A549 (cell line): ENCODE measurements at places on chromosomes 1 and 21.

- no peak for DNase-seq
Measured at GRCh38 chr1:153001382-153001781, at the start of gene SPRR3. TSS of gene SPRR3 (plus strand) at chr1:153001749. CDS start at chr1:153003021, 1,272 bp downstream.

DNA sequence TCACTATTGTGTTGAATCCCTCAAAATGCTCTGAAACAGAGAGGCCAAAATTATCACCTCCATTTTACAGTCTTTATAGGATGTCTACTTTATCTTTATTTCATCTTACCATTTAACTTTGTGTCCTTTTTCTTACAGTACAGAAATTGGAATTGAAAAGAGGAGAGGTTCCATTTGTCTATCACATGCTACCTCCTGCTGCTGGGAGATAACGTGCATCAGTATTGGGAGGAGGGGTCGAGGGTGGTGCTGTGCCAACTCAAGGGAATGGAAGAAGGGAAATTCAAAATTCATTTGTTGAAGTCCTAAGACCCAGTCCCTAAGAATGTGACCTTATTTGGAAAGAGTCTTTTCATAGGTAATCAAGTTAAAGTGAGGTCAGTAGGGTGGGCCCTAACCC is 85.3 kb downstream of the HHIPL2 start:
- DNase-seq = no peak

- DNase-seq = peak; percentile 61
Measured at GRCh38 chr1:23751050-23751814, 8.0 kb downstream of the ELOA start.

DNA sequence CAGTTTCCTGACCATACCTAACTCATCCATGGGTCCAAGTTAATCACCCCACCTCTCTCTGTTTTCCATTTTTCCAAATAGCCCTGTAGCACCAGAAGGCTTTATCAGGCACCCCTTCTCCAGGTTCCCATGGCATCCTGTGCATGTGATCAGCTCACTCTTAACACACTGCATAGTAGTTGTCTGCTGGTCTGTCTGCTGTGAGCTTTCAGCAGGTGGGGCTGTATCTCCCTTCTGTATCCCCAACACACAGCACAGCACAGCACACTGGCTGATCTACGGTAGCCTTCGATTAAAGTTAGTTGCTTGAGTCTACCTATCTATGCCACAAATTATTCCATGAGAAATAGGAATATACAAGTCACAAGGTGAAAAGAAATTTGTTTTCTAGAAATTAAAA is 54.3 kb upstream of the C1orf198 start:
- DNase-seq = no peak

DNA sequence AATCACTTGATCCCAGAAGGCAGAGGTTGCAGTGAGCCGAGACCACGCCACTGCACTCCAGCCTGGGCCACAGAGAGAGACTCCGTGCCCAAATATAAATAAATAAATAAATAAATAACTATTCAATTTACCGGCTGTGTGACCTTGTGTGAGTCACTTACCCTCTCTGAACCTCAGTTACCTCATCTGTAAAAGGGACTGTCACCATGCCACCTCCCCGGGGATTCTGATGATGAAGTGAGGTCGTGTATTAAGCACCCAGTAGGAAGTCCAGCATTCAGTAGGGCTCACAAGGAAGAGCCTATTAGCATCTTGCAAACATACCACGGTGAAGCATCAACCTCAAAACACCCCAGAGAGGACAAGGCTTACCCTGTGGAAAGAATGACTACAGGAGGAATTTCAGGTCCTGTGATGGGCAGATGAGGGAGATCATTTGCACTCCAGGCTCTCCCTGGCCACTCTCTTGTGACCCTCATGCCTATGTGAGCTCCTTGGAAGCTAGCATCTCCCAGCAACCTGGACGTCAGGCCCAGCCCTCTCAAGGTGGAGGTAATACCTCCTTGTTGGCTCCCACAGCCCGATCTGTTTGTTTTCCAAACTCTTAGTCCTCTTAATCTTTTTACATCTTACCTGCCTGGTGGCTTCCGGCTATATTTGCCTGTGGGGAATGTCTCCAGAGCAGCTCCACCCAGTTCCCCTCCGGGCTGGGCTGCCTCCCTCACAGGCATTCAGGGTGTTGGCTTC is 7.6 kb upstream of the C1QA start:
- DNase-seq = no peak

GRCh38 chr1:58063095-58063494 is 483.4 kb downstream of the OMA1 start:
- no peak for DNase-seq

DNA sequence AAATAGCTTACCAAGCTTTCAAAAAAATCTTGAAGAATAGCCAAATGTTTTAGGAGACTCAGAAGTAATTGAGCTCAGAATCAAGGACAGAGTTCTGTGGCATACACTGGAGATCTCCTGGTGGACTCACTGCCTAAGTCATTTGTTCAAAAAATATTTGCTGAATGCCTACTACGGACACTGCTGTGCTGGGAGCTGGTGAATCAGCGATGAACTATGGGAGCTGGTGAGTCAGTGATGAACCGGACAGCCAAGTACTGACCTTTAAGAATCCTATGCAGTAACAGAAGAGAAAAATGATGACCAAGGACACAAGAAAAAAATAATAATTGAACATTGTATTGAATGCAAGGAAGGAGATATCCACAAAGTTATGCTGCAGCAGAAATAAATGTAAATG is 717.9 kb upstream of the CXADR start:
- peak; percentile 1 for DNase-seq

- DNase-seq = peak; percentile 37
Measured at GRCh38 chr1:64745181-64745985, 508 bp downstream of the RAVER2 start.

DNA sequence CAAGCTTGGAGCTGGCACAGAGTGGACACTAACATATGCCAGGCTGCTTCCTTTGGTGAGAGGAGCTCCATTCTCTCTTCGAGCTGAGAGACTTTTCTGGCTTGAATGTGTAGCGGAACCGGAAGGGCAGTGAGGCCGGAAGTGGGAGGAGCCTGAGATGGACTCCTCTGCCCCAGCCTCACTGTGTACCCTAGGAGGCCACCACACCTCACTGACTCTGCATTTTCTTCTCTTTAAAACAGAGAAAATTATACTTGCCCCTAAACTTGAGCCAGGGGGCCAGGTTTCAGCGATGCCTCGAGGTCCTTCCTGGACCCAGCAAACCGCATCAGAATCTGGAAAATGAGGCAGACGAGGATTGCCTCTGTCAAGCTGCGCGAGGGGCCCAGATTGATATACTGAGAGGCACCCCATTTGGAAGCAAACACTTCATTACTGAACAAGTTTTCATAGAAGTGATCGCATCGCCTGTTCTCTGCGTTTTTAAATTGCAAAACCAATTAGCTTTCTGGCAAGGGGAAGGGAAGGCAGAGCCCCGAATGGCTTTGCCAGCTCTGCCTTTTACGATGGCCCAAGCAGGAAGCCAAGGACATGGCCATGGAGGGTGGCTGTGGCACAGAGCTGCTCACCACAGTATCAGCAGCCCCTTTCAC is 708.1 kb downstream of the PTPRU start:
- no peak for DNase-seq

GRCh38 chr1:160548183-160548582 is 25.1 kb upstream of the SLAMF6 start:
- no peak for DNase-seq

GRCh38 chr1:155003227-155003765 is 694 bp downstream of the ZBTB7B start:
- DNase-seq = no peak

DNA sequence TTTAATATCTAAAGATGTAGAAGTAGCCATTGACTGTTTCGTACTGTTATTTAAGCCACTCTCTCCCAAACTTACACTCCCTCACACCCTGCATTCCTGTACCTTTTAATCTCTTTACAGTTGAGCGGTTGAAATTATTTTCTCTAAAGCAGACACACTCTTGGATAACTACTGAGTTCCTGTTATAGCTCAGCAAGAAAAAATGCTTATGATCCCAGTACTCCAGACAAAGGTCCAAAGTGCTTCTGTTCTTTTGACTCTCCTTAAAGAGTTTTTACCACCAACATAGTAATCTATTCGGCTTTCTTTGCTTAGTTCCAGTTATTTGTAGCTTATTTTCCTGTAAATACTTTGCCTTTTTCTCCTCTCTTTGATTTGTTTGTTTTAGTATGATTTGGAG is 100.1 kb downstream of the ATF6 start:
- DNase-seq = no peak

GRCh38 chr1:67347688-67348472 is 40.2 kb downstream of the IL12RB2 start:
- peak; percentile 35 for DNase-seq

- DNase-seq = peak; percentile 74
Measured at GRCh38 chr1:89820422-89821321, at the start of gene LRRC8D. TSS of gene LRRC8D (plus strand) at chr1:89821032. CDS start at chr1:89933069, 112,037 bp downstream.

DNA sequence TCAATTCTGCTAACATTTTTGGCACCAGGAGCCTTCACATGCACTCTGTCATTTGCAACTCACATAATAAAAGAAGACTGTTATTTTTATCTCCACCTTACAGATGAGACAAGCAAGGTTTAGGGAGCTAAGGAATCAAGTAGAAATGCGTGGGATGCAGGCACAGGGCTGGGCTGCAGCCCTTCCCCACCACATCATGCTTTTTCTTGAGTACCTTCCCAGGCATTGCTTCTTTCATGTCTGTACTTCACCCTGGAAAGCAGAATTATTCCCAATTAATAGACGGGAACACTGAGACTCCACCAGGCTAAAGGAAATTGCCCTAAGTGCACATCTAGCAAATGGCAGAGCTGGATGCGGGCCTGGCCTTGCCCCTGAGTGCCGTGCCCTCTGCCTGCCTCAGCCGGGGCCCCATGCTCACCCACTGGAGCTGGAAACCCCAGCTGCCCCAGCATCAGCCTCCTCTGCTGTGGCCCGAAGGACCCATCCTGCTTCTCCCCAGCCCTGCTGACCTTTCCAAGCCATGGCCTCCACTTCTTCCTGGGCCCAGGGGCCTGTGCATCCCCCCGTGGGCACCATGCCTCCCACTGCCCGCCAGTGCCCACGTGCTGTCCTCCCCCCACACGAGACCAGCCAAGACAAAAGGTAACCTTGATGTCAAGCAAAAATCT is 257.5 kb downstream of the TOMM20 start:
- DNase-seq = no peak

DNA sequence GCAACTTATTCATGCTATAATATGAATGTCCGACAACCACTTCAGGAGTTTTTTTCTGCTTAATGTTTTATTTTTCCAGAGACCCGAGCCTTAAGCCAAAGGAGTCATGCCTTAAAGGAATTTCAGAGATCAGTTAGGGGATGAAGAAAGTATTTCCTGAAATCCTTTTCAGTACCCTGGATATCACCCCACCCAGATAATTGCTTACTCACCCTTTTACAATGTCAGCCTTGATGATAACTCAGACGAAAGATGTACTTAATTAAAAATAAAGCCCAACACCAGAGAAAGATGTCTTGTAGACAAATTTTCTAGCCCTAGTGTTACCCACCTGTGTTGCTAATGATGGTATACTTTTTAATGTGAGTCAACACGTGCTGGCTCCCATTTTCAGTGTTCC is 124.1 kb downstream of the XCL2 start:
- DNase-seq = no peak

DNA sequence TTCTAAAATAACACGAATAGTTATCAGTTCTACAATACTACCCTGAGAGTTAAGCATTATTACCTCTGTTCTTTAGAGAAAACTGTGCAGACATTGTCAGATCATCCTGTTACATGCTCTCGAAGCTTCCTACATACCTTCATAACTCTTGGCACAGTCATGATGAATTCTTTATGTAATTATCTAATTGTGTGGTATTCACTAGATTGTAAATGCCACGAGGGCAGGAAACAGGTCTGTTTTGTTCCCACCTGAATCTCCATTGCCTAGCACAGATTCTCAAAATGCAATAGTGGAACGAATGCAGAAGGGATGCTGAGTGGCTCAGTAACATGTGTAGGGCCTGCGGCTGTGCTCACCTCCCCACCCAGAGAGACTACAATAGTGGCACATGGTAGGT is 3.4 kb downstream of the SYT2 start:
- DNase-seq = no peak

GRCh38 chr1:183097438-183098051 is 74.3 kb downstream of the LAMC1 start:
- DNase-seq = no peak

GRCh38 chr1:15328351-15329103 is 81.2 kb upstream of the EFHD2 start:
- DNase-seq = no peak

DNA sequence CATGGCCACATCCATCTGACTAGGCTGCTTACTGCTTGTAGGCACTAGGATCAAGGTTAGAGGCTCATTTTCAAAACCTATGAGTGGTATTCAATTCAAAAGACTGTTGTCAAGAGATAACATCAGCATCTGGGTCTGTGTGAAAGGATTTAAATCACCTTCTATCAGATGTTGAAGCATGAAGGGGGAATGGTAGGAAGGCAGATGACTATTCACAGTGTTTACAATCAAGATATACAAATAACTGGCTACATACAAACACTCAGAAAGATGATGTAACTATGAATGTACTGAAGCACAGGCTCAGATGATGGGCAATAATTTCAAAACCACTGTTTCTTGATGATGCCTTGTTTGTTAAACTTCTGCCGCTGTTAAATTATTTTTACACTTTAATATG is 249.2 kb downstream of the SLC45A1 start:
- DNase-seq = no peak

GRCh38 chr1:43405219-43405875 is 15.6 kb downstream of the SZT2 start:
- no peak for DNase-seq

- no peak for DNase-seq
Measured at GRCh38 chr1:236090741-236091147, 25.9 kb upstream of the NID1 start.
